ENCODE measurements at places on chromosomes 5 and 9.
A peak's percentile ranks its signal among the peaks of the same experiment; 100 is the strongest.

GRCh38 chr5:148443998-148444397 lies 60.2 kb downstream of the FBXO38 start:
- DNase-seq, result peak; percentile 84

DNA sequence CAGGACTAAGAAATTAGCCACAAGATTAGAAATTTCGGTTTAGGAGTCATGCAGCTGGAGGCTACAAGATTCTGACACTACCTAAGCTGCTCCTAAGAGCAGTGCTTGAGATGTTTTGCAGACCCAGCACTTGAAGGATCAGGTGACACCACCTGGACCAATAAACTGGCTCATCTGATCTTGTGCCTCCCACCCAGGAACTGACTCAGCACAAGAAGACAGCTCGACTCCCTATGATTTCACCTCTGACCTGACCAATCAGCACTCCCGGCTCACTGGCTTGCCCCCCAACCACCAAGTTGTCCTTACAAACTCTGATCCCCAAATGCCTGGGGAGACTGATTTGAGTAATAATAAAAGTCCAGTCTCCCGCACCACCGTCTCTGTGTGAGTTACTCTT lies 170.4 kb downstream of the TTC39B start:
- no peak for DNase-seq

DNA sequence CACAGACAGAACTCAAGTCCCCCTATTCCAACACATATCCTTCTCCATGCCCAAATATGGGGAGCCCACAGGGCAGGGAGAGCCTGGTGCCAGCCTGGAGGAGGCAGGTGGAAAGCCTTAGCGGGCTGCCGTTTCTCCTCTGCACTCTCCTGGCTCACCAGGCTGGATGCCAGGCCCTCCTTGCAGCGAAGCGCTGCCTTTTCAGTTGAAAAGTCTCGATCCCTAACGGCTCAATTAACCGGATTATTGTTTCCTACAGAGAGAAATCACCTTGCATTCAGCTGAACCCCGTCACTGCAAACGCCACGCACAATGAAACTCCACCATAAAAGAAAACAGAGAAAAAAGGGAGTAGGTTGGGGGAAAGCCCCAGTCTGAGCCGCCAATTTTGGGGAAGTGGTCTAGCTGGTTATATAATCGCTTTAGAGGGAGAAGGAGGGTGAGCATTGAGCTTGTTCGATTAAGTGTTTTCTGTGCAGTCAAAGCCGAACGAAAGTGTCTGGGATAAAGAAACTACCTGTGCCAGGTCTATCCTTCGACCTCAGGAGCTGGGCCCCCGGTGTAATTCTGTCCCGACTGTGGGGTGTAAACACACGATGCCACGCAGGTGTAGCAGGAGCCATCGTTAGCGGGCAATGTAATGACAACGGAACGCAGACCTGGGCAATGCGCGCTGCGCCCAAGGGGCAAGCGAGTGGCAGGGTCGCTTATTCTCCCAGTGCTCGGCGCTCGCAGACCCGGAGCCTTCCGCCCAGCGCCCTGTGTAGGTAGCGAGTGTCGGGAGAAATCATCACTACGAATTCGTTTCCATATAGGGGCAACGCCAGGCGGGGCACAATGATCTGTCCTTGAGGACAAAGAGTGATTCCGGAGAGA lies 3.8 kb downstream of the BARHL1 start:
- no peak for DNase-seq

DNA sequence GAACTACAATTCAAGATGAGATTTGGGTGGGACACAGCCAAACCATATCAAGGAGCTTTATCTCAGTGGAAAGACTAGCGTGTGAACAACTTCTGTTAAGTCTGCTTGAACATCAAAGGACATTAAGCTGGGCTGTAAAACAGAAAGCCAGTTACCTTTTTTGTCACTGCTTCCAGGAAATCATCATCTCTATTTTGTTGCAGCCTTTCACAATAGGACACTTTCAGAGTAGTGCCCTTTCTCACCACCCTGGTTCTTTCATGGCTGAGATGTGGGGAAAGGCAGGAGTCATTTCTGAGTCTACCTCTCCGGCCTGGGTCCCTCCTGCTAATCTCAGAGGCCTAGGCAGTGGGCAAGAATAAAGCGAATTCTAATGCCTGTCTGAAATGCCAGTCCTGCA lies 96.2 kb upstream of the PPP1R2B start:
- DNase-seq, result no peak

- no peak for DNase-seq
These were observed 34.2 kb downstream of the EFNA5 start for GRCh38 chr5:107636555-107636954.

- DNase-seq, result no peak
These were observed 12.5 kb downstream of the AGXT2 start for GRCh38 chr5:35035271-35035670.

GRCh38 chr5:58490402-58491050 lies 709 bp upstream of the GAPT start:
- DNase-seq, result no peak

GRCh38 chr5:83568186-83568585 lies 96.6 kb downstream of the VCAN start:
- DNase-seq, result peak; percentile 60

DNA sequence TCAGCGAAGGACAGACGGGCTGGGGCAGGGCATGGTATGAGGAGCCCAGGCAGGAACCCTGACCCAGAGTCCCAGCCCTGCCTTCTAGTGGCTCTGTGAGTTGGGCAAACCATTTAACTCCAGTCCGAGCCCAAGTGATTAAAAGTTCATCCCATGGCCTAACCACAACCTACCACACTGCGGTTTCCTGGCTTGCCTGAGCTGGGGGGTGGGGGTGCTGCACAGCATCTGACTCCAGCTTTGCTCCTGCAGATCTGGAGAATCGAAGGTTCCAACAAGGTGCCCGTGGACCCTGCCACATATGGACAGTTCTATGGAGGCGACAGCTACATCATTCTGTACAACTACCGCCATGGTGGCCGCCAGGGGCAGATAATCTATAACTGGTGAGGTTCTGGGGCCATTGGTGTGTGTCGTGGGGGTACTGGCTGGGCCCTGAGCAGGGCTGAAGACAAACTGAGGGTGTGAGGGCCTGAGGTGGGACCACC lies 49.0 kb downstream of the STOM start:
- no peak for DNase-seq

- no peak for DNase-seq
These were observed 229.3 kb downstream of the RFX3 start for GRCh38 chr9:3296536-3296935.

DNA sequence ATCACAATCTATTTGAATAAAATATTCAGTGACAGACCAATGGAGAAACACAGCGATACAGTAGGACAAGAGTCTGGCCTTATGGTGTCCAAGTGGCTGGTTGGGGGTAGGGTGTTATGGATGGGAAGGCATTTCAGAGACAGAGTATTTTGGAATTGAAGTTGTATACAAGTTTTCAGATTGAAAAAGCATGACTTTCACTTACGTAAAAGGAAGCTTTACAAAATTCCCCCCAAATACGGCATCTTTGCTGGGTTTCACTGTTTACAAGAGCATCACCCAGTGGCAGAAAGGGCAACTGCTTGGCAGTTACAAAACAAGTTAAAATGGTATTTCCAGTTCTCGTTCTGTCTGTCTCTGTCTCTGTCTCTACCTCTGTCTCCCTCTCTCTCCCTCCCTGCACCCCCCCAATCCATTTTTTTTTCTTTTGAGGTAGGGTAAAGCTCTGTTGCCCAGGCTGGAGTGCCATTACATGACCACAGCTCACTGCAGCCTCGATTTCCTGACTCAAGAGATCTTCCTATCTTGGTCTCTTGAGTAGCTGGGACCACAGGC lies 86.2 kb downstream of the PTPN3 start:
- no peak for DNase-seq

- no peak for DNase-seq
These were observed 12.5 kb upstream of the NKX2-5 start for GRCh38 chr5:173247510-173247909.

DNA sequence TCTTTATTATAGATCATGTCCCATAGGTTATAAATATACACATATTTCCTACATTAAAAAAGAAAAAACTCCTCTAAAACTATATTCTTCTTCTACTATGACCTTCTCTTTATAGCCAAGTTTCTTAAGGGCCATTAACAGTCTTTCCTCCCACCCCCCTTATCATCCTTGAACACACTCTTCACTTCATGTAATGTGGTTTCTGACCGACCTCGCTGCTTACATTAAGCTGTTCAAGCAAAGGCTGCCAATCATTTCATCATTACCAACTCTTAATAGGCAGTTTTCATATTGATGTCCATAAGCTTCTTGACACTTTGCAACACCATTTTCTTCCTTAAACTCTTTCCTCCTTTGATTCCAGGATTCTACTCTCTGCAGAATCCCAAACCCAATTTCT lies 283.0 kb upstream of the PCSK5 start:
- no peak for DNase-seq

GRCh38 chr5:6377582-6377904 lies 804 bp downstream of the MED10 start:
- DNase-seq, result no peak

GRCh38 chr9:71524996-71525580 lies 243.2 kb downstream of the CEMIP2 start:
- DNase-seq, result no peak

- DNase-seq, result no peak
These were observed 78.2 kb downstream of the SNX18 start for GRCh38 chr5:54595721-54596120.

GRCh38 chr5:36417221-36417620 lies 115.5 kb upstream of the RANBP3L start:
- DNase-seq, result no peak

- DNase-seq, result no peak
These were observed 47.9 kb upstream of the SEMA6A start for GRCh38 chr5:116622375-116623050.

- DNase-seq, result peak; percentile 62
These were observed 112.5 kb upstream of the CD180 start for GRCh38 chr5:67308988-67309688.

DNA sequence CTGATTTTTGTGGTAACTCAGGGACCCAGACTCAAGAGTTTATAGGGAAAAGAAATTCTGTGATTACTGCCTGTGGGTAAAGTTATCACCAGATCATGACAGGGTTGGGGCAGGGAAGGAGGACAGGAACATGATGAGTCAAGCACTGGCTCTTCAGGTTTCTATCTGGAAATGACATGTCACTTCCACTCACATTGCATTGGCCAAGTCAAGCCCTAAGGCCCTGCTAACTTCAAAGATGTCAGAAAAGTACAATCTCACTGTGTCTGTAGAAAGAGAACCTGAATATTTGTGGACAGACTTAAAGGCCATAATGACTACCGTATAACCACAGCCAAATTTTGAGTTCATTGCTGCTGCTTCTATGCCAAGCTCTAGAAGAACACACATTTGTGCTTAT lies 187.7 kb downstream of the TLE4 start:
- DNase-seq, result no peak

DNA sequence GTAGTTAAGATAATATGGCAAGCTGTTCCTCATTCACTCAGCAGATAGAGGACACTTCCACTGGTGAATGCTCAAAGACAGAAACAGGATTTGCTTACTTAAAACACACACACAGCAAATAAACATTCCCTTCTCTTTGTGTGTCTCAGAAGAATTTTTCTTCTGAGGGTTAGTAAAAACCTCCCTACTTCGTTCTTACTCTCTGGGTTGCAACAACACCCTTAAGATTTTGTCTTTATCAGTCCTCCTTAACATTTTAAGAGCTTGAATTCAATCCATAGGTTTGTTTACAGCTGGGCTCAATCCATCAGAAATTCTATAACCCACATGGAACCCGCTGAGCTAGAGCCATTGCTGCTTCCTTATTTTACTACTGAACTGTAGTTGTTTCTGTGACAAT lies 237.4 kb upstream of the PIK3R1 start:
- no peak for DNase-seq

- no peak for DNase-seq
These were observed 204.4 kb downstream of the SNCAIP start for GRCh38 chr5:122516432-122516743.

DNA sequence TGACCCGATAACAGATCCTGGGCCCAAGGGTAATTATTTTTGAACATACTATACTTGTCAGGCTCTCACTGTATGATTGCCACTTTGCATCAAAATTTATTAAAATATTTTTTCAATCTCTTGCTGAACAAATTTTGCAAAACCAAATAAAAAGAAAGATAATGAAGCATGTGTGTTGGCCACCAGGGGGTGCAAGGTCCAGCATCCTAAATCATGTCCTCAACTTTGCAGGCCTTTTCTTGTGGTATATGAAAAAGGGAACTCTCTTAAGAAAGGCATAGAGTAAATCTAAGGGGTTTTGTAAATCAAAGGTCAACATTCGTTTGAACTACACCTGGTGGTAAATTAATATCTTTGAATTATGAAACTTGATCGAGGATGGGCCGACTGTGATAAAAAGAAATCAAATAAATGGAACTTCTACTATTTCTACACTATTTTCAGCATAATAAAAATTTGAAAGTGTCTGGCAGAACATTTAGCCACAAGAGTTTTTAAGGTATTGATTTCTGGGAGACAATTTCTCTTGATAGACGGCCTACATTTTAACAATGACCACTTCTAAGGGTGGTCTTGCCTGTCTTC lies 676.5 kb downstream of the DMRTA1 start:
- peak; percentile 52 for DNase-seq

- DNase-seq, result no peak
These were observed 71.5 kb downstream of the ARHGAP26 start for GRCh38 chr5:142841511-142842265.

GRCh38 chr9:34688329-34689115 lies 2.6 kb downstream of the CCL19 start:
- no peak for DNase-seq

GRCh38 chr5:39475881-39476842 lies 51.4 kb upstream of the DAB2 start:
- no peak for DNase-seq

GRCh38 chr5:176687881-176688280 lies 40.6 kb downstream of the TSPAN17 start:
- DNase-seq, result no peak

- no peak for DNase-seq
These were observed 17.7 kb downstream of the SLC6A18 start for GRCh38 chr5:1242733-1243486.

GRCh38 chr5:178532666-178533065 lies 57.5 kb downstream of the COL23A1 start:
- DNase-seq, result no peak

GRCh38 chr5:61817472-61818326 lies 485.6 kb downstream of the ZSWIM6 start:
- DNase-seq, result peak; percentile 19

GRCh38 chr9:113808391-113809358 lies 67.4 kb upstream of the ZNF618 start:
- peak; percentile 21 for DNase-seq

DNA sequence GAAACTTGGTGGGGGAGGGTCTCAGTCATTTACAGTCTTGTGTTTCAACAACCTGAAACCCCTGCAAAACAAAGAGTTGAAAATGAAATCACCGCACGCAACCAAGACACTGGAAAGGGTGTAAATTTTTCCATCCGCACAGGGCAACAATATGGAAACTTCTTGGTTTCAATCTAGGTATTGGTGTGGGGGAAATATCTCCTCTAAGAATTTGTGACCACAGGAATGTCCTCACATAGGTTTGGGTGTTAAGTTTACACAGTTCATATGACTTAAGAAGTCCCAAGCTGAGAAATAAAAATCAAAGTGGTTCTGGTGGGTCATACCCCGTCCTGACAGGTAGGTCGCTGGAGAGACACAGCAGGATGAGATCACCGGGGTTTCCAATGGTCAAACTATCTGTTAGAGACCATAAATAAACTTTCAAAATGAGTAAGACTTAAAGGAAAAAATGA lies 51.9 kb upstream of the PIP5K1B start:
- no peak for DNase-seq

GRCh38 chr9:78291240-78291925 lies 5.5 kb upstream of the PSAT1 start:
- no peak for DNase-seq

Measured in T47D (cell line).